ENCODE measurements at places on chromosomes 16 and 17.

DNA sequence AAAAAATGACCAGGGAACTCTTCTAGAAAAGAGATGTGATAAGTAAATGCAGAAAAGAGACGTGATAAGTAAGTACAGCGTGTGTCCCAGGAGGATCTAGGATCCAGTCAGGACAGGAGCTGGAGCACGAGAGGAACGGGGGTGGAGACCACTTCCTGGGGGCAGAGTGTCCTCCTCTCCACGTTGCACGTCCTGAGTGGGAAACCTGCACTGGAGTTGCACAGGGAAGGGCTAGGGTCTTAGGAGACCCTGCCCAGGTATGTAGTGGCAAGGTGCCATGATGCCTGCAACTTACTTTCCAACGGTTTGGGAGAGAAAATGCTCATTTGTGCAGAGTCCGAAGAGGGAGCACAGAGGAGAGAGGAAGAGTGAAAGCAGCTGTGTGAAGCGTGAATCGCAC lies 55.8 kb downstream of the RNF213 start:
- DNase-seq = no peak

- no peak for DNase-seq
Observed at GRCh38 chr17:28722417-28723158, 2.8 kb downstream of the RPL23A start.

DNA sequence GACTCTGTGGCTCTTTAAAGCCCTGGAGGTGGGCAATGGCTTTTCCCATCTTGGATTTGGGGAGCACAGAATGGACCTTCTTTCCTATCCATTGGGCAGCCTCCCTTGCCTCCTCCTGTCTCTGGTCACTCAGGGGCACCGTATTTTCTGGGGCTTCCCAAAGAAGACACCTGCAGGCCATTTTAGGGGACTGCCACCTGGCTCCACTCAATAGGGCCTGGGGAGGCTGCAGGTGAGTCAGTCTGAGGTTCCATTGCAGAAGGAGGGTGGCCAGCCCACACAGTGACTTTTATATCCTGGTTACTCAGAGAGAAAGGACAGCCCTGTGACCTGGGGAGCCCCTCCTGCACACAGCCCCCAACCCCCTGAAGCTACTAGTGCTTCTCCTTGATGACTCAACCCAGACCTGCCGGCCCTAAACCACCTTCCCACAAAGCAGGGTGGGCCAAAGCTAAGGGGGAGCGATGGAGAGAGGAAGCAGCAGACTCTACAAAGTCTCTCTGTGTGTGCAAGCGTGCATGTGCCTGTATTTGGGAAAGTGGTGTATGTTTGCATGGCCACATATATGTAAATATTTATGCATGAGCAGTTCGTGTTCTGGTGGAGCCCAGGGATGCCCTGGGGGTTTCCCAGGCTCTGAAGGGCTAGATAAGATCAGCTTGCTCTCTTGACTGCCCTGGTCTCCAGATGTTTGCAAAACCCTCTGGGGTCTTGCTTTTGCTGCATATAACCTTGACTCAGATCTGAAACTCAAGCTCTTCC lies 5.0 kb downstream of the CX3CL1 start:
- no peak for DNase-seq

DNA sequence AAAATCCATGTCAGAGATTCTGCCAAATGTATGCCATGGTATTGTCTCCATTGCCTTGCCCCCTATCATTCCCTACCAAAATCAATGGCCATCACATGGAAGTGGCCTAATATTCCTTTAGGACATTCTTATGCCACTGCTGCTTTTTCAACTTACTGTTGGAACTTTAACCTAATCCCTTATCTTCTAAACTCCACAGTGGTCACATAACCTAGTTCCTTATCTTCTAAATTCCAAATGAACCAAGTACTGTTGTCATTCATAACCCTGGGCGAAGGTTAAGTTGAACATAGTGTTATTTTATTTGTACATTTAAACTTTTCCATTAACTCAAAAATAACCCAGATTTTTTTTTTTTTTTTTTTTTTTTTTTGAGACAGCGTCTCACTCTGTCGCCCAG lies 3.6 kb downstream of the HSF5 start:
- no peak for DNase-seq

DNA sequence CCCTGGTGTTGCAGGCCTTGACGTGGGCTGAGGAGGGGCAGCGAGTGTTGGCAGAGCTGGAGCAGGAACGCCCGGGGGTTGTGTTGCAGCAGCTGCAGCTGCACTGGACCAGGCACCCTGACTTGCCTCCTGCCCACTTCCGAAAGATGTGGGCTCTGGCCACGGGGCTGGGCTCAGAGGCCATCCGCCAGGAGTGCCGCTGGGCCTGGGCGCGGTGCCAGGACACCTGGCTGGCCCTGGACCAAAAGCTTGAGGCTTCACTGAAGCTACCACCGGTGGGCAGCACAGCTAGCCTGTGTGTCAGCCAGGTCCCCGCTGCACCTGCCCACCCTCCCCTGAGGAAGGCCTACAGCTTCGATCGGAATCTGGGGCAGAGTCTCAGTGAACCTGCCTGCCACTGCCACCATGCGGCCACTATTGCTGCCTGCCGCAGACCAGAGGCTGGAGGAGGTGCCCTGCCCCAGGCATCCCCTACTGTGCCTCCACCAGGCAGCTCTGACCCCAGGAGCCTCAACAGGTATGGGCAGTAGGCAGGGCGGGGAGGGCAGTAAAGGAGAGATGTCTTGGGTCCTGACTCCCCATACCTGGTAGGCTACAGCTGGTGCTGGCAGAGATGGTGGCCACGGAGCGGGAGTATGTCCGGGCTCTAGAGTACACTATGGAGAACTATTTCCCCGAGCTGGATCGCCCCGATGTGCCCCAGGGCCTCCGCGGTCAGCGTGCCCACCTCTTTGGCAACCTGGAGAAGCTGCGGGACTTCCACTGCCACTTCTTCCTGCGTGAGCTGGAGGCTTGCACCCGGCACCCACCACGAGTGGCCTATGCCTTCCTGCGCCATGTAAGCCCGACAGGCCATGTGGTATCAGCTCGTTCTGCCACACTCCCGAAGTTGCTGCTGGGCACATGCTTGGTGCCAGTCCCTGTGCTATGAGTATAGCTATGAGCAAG lies 5.6 kb downstream of the PLEKHG4 start:
- DNase-seq = no peak

- DNase-seq = no peak
Observed at GRCh38 chr16:48614759-48615158, 4.8 kb upstream of the N4BP1 start.

- no peak for DNase-seq
Observed at GRCh38 chr17:71667661-71668060, 453.2 kb upstream of the SOX9 start.

DNA sequence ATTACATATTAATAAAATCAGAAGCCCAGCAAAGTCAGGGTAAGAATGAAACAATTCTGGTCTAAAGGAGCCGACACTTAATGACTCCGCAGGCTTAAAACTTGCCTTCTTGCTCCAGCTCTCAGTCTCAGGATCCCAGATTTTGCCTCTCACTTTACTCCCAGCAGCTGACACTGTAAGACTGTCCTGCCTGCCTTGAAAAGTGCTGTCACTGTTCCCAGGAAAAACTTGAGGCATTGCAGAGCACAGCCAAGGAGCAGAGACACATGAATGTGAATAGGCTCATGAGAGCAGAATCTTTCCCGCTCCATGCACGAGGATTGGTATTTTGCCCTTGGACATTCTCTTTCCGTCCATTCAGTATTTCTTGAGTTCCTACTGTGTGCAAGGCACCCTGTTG lies 457.6 kb upstream of the ZFHX3 start:
- DNase-seq = no peak

DNA sequence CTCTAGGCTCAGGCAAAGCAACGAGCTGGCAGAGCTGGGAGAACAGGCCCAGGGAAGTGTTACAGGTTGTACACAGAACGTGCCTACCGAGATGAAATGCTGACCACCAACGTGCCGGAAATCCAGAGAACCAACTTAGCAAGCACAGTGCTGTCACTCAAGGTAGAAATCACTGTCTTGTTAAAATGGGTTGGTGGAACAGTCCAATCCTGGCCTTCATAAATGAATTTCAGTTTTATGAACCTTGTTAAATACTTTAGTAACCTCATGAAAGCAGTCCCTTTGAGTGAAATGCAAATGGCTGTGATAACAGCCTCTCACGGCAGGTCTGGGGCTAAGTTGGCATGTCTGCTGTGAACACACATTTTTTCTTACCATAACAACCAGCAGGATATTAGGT lies 29.0 kb downstream of the ETV4 start:
- DNase-seq = no peak

DNA sequence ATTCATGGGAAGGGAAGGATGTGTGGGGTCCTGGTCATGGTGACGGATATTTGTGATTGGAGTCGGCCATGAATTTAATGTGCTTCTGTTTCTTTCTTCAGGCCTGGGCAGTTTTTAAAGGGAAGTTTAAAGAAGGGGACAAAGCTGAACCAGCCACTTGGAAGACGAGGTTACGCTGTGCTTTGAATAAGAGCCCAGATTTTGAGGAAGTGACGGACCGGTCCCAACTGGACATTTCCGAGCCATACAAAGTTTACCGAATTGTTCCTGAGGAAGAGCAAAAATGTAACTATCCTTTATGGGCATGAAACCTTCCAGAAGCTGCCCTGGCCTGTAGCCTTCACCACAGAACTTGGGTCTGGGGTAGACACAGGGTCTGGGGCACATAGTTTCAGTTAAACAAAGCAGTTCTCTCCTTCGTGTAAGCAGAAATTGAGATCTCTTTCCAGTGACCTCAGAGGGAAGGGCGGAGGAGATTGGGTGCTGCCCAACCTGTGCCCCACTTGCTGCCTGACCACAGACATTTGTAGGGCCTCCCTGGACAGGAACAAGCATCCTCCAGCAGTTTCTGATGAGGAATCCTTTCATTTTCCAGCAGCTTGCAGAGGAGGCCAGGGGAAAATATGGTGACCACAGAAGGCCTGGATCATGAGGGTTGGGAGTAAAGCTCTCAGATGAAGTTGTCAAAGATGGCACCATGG lies 10.1 kb downstream of the IRF8 start:
- no peak for DNase-seq

DNA sequence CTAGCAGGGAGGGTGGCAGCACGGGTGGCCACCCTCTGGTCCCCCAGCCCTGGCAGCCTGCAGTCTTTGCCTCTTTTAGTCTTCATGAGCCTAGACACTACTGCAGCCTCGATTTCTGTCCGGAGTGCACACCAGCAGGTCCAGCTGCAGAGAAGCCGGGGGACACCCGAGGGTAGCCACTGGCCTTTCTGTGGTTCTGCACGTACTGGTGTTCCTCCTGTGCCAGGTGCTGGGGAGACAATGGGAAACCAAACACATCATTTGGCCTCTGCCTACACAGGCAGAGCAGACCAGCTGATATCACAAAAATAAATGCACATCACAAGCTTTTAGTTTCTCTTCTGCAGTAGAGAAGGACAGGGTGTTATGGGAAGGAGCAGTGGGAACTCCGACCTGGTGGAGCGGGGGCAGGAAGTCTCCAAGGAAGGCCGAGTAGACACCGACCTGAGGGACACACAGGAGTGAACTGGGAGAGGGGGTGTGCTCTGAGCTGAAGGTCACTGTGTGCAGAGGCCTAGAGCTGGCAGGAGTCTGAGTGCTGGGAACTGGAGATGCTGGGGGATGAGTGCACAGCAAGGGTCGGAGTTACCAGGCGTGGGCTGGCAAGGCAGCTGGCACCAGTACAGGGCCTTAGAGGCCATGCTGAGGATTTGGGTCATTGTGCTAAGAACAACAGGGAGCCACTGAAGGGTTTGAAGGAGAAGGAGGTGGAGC lies 23.1 kb downstream of the GPT2 start:
- no peak for DNase-seq

- DNase-seq = no peak
Observed at GRCh38 chr17:37239690-37240334, 136.0 kb upstream of the C17orf78 start.

DNA sequence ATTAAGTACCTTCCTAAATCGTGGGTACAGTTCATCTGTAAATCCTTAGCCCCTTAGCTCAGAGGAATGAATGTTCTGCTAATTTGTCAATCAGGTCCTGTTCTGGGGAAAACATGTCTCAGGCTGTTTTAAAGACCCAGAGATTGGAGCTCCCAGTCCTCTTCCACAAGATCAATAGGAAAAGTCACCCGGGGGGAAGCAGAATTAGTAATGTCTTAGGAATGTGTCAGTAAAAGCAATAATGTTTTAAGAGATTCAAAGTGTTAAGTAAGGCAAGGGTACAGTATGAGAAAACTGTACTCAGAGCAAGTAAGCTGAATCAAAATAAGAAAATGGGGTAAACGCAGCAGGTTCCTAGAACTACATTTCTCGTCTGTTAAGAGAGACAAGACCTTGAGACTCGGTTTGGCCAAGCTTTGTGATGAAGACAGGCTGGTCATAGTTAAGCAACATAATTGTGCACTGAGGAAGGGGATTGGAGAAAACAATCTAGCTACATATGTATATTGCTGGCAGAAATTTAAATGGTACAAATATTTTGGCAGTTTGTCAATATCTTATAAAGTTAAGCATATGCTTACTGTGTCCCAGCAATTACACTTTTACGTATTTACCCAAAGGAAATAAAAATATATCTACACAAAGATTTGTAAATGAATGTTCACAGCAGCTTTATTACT lies 192.9 kb upstream of the C17orf78 start:
- no peak for DNase-seq

GRCh38 chr17:30093463-30094147 lies 23.0 kb upstream of the NSRP1 start:
- DNase-seq = no peak

DNA sequence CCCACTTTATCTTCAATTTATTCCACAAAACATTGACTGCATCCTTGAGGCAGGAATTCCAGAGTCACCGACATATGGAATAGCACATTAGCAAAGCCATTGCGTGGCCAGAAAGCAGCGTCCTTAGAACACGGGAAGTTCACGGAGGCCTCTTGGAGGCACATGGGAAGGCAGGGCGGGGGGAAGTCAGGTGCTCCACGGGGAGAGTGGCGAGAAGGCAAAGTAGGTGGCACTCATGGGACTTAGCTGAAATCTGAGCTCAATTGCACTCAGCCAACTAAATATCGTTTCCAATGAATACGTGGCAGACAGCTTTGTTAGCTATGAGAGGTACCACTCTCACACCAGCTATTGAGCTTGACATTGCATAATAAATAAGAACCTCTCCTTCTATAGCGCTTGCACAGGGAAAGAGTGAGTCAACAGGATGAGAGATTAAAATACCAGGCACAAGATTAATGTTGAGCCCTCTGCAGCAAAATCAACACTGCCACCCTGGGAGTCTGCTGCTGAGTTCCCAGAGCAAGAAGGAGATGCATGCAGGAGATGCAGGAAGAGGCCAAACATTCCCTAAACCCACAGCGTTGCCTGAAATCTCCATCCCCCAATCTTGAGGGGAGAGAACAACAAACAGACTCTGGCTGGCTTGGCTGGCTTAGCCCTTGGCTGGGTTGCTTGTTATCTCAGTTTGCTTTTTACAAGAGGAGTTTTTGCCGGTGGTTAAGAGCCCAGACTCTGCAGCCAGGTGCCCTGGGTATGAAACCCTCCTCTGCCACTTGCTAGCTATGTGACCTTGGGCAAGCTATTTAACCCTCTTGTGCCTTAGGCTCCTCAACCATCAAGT lies 28.8 kb downstream of the ABCC12 start:
- DNase-seq = no peak

DNA sequence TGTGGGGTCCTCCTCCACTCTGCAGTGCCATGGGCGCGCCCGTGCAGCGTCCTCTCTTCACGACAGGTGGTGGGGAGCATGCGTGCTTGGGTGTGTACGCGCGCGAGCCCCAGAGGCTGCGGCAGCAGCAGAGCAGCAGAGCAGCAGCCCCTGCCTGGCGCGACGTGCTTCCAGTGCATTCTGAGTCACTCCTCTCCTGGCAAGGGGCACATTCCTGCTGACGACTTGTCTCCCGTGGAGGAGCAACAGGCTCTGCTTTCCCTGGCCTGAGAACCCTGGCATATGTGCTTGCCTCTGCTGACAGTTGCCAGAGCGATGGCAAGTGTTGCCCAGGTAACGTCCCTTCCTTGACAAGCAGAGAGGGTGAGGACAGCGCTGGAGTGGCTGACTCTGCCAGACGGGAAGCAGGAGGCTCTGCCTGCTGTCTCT lies 133.8 kb upstream of the PLCG2 start:
- DNase-seq = no peak

All from activated effector memory CD4-positive, alpha-beta T cell treated with Interleukin-2 at 50 U/mL for 16 hours (primary cell).